ENCODE measurements at places on chromosomes 7 and 10.

- DNase-seq = peak; percentile 70
These were observed at the start of gene GNAI1 for GRCh38 chr7:80134536-80135308. TSS of gene GNAI1 (plus strand) at chr7:80134831. CDS start at chr7:80135161, 330 bp downstream.

- DNase-seq = no peak
These were observed 12.7 kb downstream of the GPRIN2 start for GRCh38 chr10:46543466-46544377.

- DNase-seq = no peak
These were observed 15.1 kb upstream of the CYP2E1 start for GRCh38 chr10:133511907-133512528.

DNA sequence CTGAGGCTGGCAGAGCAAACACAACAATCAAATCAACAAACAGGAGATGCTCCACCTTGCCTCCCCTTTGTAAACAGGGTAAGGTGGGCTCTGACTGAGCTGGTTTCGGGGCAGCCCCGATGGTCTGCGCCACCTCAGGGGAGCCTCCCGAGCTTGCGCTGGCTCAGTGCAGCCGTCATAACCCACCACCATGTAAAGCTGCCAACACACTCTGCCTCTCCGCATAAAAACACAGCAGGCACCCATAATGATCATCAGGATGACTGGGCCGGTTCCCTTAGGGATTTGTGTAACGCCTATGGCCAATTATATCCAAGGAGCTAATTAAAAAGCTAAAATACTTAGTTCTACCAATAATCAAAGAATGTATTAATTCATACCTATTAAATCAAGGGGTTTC is 124.5 kb downstream of the PRPF18 start:
- DNase-seq = no peak

GRCh38 chr10:98589691-98590090 is 143.0 kb upstream of the HPS1 start:
- no peak for DNase-seq

DNA sequence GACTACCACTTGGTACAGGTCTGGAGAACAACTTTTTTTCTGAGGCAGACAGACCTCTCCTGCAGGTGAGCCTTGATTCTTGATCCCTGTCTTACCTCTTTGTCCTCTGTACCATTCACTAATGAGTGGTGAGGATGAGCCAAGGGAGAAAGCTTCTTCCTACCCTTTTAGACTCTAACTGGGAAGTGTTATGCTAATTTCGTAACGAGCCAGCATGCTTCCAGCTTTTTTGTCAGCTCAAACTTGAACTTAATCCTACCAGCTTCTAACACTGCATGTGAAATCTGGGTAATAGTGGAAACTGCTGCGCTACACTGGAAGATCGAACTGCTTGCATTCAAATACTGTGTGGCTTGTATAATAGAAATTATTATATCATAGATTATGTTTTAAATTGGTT is 87.0 kb downstream of the NEUROD6 start:
- no peak for DNase-seq

DNA sequence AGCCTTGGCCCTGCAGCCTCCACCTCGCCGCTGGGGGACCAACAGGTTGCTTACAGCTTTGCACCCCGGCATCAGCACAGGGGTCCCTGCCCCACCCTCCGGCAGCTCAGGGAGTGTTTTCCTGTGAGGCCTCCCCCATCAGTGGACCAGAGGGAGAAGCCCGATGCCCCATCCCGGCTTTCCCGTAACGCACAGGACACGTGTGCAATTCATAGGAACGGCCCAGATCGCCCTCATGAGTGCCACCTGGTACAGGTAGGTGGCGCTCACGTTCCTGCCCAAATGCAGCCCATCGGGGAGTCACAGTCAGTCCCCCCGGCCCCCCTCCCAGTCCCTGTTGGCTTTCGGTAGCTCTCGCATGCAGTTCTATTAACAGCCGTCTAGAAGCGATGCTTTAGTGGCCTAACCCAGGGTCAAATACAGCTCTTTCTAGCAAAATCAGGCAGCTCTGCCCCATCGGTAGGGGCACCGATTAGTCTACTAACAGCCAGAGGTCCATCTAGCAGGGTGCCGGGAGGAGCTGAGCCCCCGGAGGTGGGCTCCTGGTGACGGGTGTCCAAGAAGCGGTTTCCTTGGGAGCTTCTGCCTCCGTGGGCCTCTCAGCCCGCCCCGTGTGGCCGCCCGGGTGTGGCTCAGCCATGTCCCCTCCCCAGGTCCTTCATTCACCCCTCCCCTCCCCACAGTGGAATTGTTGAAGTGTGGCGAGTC is 48.4 kb upstream of the GTF2IRD1 start:
- DNase-seq = no peak
